Stimulated activated CD4-positive, alpha-beta T cell treated with anti-CD3 and anti-CD28 coated beads, Interleukin-1b, Interleukin-23, amount 100 ng/mL, for 4 hours (primary cell): ENCODE measurements at places on chromosomes 2 and 18.

DNA sequence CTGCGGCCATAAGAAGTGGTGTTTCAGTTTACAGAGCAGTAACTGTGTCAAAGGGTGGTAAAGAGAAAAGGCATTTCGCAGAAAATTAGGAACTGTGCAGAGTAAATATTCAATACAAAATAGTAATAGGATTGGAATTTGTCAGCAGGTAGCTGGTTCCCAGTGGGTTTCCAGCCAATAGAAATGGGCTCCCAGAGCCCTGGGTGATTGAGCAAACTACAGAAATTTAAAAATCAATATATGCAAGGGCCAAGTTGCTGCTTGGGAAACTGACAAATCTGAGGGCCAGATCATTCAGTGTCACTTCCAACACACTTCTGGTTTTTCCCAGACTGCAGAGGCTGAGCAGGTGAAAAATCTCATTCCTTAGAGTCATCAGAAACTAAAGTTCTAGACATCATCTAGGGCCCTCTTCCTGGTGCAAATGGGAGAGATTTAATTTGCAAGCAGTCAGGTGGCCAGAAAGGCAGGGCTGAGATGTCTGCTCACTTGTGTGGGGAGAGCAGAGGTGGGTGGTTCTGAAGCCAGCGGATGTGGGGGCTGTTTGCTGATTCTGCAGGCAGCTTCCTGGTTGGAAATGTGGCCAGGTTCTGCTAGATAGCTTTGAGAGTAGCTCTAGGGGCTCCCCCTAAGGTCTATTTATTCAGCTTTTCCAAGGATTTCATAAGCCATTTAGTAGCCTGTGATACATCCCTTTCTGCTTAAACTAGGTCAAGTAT lies 182.4 kb downstream of the NCK2 start:
- DNase-seq: no peak

DNA sequence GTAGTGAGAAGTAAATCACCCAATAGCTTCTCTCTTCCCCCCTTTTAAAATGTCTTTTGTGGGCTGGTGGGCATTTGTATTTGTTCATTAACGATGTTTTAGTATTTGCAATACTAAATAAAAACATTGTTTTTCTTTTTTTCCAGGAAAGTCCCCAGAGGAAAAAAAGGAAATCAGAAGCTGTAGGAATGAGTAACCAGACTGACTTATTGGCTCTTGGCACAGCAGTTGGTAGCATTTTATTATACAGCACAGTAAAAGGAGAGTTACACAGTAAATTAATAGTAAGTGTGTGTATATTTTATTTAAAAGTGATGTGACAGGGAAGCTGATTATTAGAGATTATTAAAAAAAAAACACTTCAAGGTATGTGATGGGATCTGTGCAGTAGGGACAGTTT lies 7.4 kb downstream of the WDR43 start:
- no peak for DNase-seq

DNA sequence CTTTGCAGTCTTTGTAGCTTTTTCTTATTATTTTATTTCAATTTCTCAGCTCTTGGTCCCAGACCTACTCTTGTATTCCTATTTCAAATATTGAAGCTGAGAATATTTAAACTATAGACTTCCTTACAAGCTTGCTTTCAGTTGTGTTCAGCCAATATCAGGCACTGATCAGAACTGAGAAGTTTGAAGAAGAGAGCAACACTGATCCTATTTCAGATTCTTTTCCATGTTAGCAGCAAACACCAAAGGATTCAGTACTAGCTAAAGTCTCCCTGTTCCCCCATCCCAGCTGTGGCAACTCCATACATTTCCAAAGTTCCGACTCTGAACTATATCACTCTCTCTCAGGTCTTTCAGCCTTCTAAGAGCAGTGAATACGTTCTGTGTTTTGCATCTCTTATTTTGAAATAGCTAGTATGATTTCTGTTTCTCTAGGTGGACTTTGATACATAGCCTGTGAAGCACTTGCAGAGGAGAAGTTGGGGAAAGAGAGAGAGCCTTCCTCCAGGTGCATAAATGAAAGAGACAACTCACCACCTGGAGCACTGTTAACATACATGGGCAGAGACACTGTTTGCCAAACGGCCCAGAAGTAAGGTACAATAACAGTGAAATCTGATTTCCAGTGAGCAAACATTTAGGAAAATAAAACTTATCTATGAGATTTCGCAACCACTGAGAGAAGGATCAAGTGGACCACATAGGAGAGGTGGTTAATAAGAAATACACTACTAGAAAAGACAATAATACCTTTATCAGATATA lies 135.0 kb upstream of the ZNF804A start:
- DNase-seq: no peak

DNA sequence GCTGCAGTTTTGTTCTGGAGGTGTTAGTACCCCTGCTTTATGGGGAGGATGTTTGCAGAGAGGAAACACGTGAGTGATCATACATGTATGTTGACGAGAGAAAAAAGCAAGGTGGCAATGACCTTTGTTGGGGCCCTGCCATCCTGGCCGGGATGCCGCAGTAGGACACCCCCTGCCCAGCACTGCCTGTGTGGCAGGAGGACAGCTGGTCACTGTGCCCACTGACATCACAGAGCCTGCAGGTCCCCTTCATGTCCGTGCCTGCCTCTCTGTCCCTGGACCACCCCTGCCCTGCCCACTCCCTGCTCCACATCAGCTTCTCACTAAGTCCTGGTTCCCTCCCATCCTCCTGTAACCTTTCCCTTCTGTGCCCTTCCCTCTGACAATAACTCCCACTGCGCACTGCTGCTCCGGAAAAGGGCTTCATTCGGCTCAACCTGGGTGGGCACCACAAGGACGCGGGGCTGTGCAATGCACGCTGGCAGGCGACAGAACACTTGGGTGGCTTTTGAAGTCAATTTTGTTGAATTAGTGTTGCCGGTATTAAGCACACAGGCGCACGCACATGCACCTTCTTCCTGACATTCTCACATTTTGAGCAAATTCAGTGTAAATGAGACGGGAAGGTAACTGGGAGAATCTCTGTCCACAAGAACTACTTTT lies 51.5 kb upstream of the TWIST2 start:
- no peak for DNase-seq

DNA sequence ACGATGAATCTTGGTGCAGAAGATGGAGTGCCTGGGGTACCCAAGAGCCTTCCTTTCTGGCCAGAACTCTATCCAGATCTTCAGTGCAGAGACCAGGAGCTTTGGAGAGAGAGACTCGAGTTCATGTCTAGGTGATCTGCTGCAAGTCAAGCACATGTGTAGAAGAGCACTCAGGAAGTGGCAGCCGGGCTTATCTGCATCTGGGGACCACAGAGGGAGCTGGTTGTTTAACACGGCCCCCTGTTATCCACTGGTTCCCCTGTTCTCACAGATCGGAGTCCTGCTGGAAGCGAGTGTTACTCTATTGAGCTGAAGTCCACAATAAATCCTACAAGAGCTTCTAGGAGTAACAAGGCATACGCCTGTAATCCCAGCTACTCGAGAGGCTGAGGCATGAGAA lies 128.3 kb downstream of the ACOXL start:
- DNase-seq: no peak

DNA sequence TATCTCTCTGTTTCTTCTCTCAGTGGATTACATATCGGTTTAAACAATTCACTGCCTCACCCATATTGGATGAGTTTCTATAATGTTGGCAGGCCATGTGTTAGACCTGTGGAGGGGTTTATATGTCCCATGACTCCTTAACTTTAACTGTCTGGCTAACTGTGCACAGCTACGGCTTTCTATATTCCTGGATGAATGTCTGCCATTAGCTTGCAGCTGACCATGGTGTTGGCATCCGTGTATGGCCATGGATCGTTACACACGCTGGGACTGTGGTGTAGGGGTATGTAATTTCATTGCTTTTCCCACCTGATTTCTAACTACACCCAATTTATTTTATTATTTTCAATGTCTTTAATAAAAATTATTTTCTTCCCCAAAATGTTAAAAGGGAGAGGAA lies 3.3 kb upstream of the TANC1 start:
- DNase-seq: no peak

- DNase-seq: no peak
Observed at GRCh38 chr2:239959059-239959971, 65.8 kb downstream of the NDUFA10 start.
